ENCODE measurements at places on chromosomes 3 and 15.

DNA sequence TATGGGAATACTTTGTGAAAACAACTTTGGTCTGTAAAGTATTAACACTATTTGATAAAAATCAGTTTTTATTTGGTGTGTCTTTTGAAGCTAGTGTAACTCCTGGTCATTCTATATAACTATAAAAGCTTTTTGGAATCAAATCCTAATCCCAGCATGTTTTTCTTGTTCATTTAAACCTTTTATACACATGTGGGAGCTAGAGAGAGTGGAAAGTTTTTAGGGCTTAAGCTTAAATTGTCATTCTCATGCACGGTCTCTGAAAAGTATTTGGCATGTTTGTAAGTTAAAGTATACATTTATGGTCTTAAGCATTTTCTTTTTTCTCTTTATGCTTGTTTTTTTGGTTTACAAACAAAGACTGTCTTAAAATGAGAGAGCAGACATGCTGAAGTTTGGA is 83.4 kb upstream of the RARB start:
- no peak for DNase-seq

- DNase-seq: no peak
Observed at GRCh38 chr3:138297059-138297607, 32.5 kb downstream of the NME9 start.

- DNase-seq: no peak
Observed at GRCh38 chr15:96328181-96328876, 2.2 kb upstream of the NR2F2 start.

DNA sequence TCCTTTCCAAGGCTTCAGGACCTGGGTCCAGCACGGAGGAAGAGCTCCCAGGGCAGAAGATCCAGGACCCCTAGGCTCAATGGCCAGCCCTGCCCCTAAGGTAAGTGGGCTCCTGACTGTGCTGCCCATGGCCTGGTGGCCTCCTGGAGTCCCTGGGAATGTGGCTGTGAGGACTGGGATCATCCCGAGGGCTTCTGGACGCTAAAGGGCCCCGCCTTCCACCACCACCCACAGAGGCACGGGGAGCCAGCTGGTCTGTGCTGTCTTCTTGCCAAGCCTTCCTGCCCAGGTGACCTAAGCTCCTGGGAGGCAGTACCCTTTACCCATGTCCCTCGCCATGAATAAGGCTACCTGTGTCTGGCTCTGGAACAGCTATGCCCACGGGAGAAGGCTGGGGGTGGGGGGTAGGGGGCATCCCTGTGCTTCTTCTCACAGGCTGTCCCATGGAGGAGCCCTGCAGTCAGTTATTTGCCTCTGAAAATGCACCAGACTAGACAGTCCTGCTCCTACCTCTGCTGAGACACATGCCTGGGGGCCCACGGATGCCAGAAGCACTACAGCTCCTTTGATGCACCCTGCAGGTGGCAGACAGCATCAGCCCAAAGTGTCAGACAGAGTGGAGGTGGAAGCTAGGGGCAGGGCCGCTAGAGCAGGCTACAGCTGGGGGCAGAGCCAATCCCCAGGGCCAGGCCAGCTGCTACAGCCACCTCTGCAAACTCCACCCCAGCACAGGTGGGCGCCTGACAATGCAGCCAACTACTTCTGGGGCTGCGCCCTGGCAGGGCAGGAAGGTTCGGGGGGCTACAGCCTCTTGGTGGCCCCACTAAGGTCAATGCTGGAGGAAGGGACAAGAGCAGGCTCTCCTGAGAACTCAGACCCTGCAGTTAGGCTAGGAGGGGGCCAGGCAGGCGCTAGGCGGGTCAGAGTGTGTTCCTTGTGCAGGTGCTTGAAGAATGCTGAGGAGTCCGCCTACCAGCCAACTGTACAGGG is 90.9 kb downstream of the SEC22A start:
- DNase-seq: no peak

DNA sequence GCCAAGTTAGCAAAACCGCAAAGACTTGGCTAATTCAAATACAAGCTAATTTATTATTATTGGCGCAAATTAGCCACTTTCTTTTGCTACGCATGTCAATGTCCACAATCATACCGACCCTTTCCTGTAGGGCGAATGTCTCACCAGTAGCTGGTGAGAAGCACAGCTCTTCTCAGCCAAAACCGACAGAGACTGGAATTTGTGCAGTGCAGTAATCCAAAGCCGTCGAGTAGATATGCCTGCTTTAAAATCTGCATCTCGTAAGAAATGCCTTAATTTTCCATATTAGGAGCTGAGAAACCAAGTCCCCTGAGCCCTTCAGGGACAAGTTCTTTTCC is 614 bp upstream of the MINDY2 start:
- DNase-seq: no peak

GRCh38 chr3:53658613-53659193 is 164.3 kb downstream of the CACNA1D start:
- DNase-seq: no peak

- no peak for DNase-seq
Observed at GRCh38 chr15:62269504-62269903, 104.4 kb upstream of the C2CD4B start.

GRCh38 chr3:187870360-187871203 is 125.3 kb upstream of the BCL6 start:
- no peak for DNase-seq

DNA sequence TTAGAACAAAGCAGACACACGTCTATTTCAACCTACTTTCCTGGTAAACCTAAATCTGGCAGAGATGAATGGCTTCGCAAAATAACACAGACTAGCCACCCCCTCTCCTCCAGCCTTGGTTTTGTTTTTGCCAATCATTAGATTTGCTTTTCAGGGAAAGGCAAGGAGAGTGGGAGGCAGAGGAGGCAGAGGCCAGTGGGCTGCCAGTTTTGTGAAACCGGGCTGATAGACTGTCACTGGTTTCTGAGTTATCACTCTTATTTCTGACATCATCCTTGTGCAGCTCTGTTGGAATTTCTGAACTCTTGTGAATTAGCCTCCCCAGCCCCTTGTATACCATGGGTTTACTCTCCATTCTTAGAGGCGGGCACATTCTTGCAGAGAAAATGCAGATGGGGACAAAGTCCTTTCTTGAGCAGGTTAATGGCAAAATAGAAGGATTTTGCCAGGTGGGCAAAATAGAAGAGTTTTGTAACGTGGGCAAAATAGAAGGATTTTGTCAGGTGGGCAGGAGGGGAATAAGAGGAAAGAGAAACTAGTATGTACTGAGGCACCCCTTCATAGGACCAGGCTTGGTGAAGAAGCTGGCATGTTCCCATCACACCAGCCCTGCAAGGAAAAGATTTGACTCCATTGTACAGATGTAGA is 3.2 kb upstream of the FEM1B start:
- no peak for DNase-seq

DNA sequence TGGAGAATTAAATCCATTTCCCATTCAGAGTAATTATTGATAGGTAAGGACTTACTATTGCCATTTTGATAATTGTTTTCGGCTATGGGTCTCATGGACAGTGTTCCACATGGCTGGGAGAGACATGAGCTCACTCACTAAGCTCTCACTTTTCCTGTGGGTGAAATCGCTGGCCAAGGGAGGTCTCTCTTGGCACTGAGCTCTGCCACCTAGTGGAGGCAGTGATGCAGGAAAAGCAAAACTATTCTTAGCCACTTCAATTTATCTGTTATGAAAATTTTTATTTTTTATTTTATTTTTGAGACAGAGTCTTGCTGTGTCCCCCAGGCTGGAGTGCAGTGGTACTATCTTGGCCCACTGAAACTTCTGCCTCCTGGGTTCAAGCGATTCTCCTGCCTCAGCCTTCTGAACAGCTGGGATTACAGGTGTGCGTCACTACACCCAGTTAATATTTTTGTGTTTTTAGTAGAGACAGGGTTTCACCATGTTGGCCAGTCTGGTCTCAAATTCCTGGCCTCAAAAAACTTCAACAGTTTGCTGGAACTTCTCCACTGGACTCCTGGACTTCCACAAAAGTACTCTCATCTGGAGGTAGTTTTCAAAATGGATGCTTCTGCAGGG is 4.7 kb upstream of the RNF13 start:
- peak; percentile 21 for DNase-seq

- no peak for DNase-seq
Observed at GRCh38 chr3:171967137-171967783, 72.1 kb upstream of the FNDC3B start.

GRCh38 chr15:85793641-85794597 is 806 bp downstream of the KLHL25 start:
- DNase-seq: no peak

- no peak for DNase-seq
Observed at GRCh38 chr3:186871403-186871924, 29.0 kb downstream of the ADIPOQ start.

- DNase-seq: no peak
Observed at GRCh38 chr3:42750834-42751233, 22.2 kb downstream of the CCDC13 start.

DNA sequence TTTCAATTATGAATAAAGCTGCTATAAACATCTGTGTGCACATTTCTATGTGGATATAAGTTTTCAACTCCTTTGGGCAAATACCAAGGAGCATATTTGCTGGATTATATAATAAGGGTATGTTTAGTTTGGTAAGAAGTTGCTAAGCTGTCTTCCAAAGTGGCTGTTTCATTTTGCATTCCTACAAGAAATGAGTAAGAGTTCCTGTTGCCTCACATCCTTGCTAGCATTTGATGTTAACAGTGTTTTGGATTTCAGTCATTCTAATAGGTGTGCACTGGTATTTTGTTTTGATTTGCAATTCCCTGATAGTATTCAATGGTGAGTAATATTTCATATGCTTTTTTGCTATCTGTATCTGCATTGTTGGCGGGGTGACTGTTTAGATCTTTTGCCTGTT is 120.7 kb upstream of the MDFIC2 start:
- no peak for DNase-seq

DNA sequence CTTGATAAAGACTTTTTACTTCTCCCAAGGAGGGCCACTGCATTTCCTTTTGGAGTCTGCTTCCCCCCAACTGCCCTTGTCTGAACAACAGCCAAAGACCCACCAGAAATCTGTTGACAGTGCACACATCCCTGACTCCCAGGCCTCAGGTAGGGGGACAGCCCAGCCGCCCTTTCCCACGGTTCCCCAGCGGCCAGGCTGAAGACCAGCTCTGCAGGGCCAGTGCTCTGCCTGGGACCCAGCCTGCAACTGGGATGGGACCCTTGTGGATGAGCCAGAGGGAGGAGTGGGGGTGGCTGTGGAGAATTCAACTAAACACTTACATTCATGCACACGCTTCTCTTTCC is 8.1 kb upstream of the PRR23E start:
- no peak for DNase-seq

DNA sequence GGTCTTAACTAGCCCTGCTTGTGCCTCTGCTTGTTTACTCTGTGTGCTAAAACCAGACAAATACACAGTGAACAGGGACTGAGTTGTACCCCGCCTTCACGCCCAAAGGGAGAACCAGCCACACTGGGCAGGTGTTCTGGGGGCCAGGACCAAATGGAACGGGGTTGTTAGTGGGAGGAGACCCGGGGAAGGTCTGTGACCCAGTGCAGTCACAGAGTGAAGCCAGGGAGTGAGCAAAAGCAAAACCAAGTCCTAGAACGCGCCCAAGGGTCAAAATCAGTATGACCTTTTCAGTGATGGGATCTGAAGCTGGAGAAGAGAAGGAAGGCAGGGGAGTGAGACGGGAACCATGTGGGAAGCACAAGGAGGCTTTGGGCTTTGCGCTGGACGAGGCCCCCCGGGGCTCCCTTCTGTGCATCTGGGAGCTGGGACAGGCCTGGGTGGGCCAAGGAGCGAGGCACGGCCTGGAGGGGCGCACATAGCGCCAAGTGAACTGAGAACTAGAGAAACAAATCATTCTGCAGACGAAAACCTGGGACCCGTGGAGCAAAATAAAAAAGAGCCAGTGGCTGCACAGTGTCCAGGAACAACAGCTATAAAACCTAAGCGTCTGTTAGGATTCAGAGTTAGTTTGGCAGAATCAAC is 78.3 kb upstream of the ALDH1A3 start:
- no peak for DNase-seq

DNA sequence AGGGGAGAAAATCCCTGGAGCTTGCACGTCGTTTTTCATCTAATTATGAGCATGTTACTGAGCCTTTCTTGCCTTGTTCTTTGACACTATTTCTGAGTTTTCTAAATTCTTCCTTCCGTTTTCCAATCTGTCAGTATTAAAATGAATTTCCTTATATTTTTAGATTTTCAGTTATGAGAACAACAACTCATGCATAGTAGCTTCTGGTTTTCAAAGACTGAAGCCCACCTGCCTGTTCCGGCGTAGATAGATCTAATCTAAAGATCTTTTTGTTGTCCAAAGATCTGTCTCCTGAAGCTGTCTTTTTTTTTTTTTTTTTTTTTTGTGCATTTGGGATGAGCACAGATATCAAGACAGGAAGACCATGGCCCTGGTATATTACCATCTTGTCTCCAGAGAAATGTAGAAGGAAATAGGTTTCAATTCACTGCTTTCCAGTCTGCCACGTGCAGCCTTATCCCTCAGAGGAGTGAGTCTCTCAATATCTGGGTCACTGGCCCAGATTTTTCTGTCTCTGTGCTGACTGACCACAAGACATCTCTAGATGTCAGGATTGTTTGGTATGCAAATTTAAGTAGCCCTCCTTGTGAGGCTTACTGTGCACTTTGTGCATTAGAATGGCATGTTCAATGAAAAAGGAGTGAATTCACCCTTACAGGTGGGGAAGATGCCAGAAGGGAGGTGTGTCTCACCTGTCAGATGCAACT is 222.3 kb upstream of the TMC3 start:
- no peak for DNase-seq

- DNase-seq: peak; percentile 7
Observed at GRCh38 chr15:52735231-52736089, 54.7 kb downstream of the ONECUT1 start.

- no peak for DNase-seq
Observed at GRCh38 chr3:112228786-112229185, 65.2 kb downstream of the SLC9C1 start.

DNA sequence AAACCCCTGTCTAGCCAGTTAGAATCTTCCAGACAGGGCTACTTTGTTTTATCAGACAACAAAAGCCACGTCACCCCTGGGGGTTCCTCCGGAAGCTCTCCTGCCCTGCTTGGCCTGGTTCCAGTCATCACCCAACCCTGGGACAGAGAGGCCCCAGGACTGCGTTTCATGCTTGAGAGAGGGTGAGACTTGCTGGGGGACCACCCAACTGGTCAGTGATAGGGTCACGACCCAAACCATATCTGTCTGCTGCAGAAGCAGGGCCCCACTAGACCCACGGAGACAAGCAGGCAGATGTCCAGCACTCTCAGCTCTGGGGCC is 1.2 kb downstream of the NT5DC2 start:
- no peak for DNase-seq

DNA sequence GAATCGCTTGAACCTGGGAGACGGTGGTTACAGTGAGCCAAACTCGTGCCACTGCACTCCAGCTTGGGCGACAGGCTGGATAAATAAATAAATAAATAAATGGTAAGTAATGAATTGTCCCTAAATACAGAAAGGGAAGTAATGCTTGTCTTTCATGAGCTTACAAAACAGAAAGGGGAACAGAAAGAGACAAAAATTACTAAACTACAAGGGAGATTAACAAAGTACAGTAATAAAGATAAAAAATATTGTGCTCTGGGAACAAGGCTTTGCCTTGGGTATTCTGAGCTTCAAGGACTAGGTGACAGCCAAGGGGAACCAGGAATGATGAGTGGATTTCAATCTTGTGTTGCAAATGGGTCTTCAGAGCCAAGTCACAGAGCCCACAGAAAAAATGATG is 9.2 kb upstream of the HLTF start:
- DNase-seq: no peak

Data from stimulated activated CD8-positive, alpha-beta memory T cell treated with anti-CD3 and anti-CD28 coated beads, Interleukin-7, amount 100 ng/mL, for 24 hours (primary cell).